AG08396 (cell line): ENCODE measurements at places on chromosomes 16 and 17.

- no peak for DNase-seq
These were observed 50.5 kb downstream of the GLG1 start for GRCh38 chr16:74556375-74556922.

- peak; percentile 93 for DNase-seq
These were observed 136.9 kb downstream of the KCNJ12 start for GRCh38 chr17:21513012-21513570.

DNA sequence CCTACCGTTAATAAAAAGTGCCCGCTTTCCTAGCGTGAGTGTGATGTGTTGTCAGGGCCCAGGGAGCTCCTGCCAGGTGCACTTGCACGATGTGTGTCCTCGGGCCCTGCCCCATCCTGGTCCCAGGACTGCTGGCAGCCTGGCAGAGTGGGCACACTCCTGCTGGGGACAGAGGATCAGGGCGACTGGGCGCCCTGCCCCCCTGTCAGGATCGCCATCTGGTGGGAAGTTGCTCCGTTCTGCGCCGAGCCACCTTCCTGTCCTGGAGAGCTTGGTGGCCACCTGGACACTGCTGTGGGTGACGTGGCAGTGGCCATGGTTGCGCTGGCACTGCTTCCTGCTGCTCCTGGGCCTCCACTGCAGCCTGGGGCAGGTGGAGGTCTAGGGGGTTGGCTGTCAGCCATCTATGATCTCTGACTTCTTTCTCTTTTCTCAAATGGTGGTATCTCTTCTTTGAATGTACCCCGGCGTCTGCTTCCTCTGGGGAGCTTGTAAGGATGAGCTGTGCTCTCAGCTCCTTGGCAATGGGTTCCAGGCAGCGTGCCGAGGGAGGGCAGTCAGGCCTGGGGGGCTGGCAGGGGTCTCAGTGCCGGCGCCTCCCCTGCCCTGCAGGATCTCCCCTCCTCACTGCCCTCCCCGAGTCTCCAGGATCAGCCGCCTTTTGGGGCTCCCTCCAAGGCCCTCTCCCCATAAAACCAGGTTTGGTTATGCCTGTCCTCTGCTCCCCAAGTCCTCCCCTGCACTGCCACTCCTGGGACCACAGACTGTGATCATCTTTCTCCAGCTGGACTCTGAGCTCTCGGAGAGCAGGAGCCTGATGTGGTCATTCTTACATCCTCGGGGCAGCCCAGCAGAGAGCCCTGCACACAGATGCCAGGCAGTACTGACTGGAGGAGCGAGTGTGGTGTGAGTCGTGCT is 76.9 kb downstream of the AMFR start:
- no peak for DNase-seq

- no peak for DNase-seq
These were observed 318.6 kb downstream of the FOXL1 start for GRCh38 chr16:86896976-86897375.

DNA sequence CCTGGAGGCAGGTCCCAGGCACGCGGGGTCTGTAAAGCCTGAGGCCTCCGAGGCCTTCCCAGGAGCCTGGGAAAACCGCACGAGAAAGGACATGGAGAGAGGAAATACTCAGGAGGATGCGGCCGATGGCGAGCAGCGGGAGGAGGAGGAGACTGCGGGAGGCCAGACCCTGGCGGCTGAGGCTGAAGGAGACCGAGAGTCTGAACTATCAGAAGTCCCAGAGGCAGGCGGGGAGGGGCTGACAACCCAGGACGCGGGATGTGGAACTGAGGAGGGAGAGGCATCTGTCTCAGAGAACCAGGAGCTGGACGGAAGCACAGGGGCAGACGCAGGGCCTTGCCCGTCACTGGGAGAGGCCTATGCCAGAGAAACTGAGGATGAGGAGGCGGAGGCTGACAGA is 2.4 kb downstream of the APOBR start:
- no peak for DNase-seq

GRCh38 chr16:87556941-87557459 is 45.3 kb upstream of the JPH3 start:
- peak; percentile 62 for DNase-seq

- peak; percentile 2 for DNase-seq
These were observed 10.9 kb downstream of the ZACN start for GRCh38 chr17:76089680-76090516.

GRCh38 chr16:30120340-30121105 is 2.5 kb downstream of the MAPK3 start:
- DNase-seq, result no peak

DNA sequence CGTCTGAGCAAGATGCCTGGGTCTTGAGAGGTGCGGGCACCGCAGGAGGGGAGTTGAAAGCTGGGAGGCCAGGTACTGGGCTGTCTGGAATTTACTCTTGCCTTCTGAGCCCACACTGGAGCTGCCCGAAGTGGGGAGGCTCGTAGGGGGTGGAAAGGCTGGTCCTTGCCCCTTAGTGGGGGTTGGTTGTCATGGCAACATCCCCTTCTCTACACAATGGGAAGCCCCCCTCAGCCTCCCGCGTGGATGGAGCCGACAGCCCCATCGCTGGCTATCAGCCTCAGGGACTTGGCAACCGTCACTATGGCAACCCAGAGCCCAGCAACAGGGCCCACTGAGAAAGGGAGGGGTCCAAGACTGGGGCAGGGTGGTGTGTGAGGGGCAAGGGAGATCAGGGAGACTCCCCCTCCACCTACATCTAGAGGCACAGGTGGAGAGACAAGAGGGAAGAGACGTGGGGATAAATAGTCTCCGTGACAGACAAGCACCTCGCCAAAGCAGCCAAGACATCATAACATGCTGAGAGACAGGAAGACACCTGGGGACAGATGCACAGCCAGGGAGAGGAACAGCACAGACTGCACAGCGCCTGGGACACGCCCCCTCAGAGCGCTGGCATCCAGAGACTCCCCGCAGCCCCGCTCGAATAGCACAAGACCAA is 5.3 kb upstream of the DNAH2 start:
- DNase-seq, result no peak

DNA sequence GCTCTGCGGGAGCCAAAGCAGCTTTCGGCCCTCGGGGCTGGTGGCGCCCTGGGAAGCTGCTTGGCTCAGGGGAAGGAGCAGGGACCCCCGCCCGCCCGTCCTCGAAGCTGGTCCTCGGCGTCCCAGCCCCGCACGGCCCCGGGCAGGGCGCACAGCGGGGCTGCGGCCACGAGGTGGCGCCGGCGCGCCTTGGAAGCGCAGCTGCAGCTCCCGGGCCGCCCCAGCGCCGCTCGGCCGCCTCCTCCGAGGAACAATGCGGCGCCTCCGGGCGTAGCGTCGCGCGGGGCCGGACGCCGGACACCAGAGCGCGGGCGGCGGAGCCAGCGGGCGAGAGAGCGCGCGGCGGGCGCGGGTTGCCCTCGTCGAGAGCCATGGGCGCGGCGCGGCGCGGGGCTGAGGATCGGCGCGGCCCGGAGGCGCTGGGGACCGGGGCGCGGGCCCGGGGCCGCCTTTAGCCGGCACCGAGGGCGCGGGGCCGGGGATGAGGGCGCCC is at the start of gene MGAT5B:
Gene MGAT5B (plus strand): TSS at position 229 of the 493 bp plus-strand sequence. CDS start 626 bp downstream, outside the sequence.
- peak; percentile 96 for DNase-seq

DNA sequence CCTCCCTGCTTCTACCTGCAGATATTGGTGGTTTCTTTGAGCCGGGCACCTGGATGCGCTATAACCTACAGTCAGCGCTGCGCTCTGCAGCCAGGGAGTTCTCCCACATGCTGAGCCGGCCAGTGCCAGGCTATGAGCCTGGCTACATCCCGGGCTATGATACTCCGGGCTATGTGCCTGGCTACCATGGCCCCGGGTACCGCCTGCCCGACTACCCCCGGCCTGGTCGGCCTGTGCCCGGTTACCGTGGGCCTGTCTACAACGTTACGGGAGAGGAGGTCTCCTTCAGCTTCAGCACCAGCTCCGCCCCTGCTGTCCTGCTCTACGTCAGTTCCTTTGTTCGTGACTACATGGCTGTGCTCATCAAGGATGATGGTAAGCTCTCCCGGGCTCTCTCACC is 13.2 kb downstream of the CNTNAP1 start:
- no peak for DNase-seq

- no peak for DNase-seq
These were observed 6.3 kb downstream of the STARD3 start for GRCh38 chr17:39643271-39643670.

DNA sequence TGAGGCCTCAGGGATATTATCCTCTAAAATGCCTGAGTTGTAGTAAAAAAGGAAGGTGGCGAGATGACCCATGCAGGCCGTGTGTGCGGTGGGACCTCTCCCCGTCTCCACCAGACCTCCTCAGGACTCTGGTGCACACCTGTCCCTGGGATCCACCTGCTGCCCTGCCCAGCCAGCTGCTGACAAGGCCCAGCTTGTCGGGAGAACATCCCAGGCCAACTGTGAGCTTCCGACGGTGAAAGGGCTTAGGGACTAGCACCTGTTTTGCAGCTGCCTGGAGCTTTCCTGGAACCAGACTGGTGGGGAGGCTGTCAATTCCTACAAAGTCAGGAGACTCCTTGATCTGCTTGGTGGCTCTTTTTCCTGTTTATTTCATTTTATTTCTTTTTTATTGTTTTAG is 11.6 kb downstream of the IL34 start:
- no peak for DNase-seq

- no peak for DNase-seq
These were observed 12.2 kb downstream of the HIC1 start for GRCh38 chr17:2067048-2067561.

DNA sequence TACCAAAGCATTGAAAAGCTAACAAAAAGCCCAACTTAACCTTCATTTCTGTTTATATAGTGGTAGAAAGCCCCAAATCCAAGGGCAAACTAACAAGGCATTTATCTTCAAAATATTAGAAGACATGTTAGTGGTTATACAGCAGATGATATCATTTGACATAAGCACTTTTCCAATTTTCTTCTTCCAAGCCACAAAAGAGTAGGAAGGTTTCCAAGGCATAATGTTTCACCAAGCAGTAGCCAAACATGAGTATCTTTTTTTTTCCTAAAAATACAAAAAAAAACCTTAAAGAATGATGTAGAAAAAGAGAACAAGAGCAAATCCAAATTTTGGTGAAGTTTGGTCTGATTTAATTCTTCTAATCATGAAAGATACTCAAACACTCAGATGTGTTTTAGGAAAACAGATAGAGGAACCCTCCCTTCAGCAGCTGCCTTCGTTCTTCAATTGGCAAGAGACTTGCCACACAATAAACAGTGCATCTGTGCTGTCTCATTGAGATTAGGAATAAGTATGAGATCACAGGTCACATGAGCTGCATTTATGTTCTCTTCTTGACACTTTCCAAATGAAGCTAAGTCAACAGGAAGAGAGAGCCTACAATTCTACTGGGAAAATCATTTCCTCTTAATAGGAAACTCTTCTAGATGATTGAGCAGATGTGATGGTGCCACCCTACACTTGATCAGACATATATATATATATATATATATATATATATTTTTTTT is 106.7 kb downstream of the TTC19 start:
- peak; percentile 40 for DNase-seq

DNA sequence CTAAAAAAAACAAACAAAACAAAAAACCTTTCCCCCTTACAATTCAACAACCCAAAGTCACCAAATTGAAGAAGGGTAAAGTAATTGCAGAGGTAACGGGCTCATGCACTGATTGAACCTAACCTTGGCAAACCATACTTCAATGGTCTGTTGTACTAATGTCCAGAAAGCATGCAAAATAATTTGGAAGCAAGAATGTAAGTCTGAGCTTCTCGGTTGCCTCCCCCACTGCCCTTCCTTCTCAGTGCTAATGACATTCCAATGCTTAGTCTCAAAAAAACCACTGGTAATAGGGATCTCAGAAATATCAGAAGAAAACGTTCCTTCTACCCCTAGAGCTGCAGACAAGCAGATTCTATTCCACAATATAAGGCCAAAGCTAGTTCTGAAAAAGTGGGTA is 15.8 kb downstream of the KRABD2 start:
- DNase-seq, result no peak

DNA sequence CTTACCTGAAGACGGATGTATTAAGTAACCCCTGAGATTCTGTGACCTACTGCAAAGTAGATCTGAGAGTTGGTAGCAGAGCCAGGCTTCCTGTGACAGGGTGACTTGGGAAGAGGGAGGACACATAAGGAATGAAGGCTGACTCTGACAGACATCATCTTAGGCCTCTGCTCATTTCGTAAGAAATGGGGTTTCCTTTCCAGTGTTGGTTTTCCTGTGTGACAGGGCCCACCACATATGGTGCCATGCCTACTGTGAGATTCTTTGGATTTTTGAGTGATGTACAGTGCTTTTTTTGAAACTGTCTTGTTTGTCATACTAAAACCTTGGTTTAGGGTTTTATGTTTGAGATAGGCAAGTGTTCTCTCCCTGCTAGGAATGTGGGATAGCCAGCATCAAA is 12.7 kb downstream of the LIG3 start:
- no peak for DNase-seq

DNA sequence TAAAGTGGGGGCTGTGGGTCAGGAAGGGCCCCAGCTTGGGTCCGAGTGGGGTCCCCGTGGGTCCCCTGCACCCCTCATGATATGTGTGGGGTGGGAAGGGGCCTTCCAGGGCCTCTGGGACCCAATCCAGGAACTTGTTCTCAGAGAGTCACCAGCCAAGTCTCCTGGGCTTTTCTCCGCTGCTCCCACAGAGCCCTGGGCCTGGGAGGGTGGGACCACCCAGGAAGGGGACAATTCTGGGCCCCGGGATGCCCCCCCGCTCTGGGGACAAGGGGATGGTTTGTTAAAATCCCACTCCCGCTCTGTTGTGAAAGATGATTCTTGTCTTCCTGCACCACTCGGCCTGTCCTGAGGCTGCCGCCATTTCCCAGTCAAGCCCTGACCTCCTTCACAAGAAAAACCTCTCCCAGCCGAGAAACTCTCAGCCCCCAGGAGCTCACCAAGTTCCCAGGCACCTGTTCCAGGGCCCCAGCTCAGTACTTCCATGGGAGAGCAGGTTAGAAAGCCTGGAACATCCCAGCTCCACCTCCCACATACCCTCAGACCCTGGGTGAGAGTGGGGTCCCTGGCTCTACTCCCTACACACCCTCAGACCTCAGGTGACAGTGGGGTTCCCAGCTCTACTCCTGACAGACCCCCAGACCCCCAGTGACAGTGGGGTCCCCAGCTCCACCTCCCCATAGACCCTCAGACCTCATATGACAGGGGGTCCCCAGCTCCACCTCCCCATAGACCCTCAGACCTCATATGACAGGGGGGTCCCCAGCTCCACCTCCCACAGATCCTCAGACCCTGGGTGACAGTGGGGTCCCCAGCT is 75.1 kb downstream of the METRNL start:
- DNase-seq, result no peak

- DNase-seq, result no peak
These were observed 98.9 kb downstream of the SOCS1 start for GRCh38 chr16:11157143-11157542.

DNA sequence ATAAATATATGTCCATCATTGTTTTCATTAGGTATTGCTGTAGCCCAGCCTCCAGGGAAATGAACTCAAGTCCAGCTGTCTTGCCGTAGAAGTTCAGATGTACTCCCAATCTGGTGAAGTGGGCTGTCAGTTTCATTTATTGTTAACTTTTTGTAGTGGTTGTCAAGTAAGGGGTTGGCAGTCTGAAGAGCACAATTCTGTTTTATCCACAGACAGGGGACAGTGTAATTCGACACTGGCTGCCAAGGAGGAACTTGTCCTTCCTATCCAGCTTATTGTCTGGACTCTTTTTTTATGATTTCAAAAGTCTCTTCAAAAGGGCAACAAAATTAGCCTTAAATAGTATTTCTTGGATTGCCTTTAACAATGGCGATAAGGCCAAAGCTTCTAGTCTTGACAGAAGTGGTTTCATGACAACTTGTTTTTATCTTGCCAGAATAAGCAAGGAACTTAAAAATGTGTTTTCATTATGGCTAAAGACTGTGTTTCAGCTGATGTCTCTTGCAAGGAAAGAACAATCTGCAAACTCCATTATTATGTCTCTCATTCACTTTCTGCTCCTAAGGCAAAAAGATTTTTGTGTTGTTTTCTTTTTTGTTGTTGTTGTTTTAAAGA is 73.9 kb upstream of the TANC2 start:
- no peak for DNase-seq

- no peak for DNase-seq
These were observed 306.2 kb downstream of the CPPED1 start for GRCh38 chr16:12497526-12497925.
